NCI-H526 treated with DMSO at 0.1 percent for 48 hours (cell line): ENCODE measurements at places on chromosomes 12 and 14.

GRCh38 chr14:77086951-77087350 is 11.1 kb upstream of the CIPC start:
- DNase-seq, result no peak

- DNase-seq, result no peak
Observed at GRCh38 chr12:125330645-125331341, 265.6 kb downstream of the AACS start.

- DNase-seq, result no peak
Observed at GRCh38 chr14:94163796-94164195, 10.3 kb upstream of the PPP4R4 start.

DNA sequence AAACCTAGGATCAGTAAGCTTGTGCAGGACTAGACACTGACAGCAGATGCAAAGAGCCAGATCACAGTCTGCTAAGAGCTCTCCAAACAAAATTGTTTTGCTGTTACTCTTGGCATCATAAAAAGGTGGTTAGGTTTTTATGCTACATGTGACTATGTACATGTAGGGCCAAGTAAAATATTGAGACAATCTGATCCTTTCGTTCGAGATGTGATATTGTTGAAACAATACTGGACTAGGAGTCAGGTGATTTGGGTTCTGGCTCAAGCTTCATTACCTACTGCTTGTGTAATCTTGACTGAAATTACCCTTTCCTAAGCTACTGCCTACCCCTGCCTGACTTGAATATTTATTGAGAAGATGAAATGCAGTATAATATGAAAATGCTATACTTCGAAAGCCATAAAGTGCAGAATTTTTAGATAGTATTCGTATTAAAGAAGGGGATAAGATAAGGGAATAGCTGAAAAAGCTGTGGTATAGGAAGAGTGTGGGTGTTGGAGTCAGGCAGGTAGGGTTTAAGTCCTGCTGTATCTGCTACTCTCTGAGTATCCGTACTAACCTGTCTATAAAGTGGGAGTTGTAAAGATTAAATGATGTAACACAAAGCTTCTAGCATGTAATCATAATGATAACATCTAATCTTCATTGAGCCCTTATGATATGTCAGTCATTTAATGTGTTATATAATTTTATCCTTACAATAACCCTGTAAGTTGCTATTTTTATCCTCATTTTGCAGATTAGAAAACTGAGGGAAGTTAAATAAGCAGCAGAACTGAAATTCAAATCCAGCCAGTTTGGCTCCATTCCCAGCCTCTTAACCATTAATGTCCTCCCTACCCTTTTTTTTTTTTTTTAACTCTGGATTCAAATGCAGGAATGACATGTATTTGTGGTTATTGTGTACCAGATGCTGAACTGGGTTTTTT is 38.6 kb upstream of the ATF1 start:
- DNase-seq, result no peak

DNA sequence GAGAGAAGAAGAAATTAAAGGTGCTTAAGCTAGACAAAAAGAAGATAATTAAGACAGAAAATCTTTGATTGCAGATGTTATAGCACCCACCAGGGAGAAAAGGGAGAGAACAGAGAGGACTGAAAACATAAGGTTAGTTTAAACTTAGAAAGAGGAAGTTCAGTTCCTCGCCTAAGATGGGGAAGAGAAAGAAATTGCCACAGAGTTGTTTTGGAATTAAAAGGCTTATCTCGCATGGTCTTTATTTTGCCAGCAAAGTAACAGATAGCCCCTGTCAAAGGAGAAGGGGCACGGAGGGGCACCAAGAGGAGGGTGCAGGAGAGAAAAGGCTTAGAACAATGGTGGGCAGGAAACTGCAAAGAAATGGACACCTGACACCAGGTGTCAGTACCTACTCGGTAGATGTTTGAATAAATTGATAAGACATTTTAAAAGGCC is 17.8 kb upstream of the OXA1L start:
- no peak for DNase-seq

GRCh38 chr12:20155374-20155773 is 213.0 kb upstream of the PDE3A start:
- no peak for DNase-seq

- no peak for DNase-seq
Observed at GRCh38 chr12:47770086-47770726, 2.8 kb upstream of the SLC48A1 start.

- no peak for DNase-seq
Observed at GRCh38 chr12:47967461-47968321, 4.3 kb downstream of the TMEM106C start.

DNA sequence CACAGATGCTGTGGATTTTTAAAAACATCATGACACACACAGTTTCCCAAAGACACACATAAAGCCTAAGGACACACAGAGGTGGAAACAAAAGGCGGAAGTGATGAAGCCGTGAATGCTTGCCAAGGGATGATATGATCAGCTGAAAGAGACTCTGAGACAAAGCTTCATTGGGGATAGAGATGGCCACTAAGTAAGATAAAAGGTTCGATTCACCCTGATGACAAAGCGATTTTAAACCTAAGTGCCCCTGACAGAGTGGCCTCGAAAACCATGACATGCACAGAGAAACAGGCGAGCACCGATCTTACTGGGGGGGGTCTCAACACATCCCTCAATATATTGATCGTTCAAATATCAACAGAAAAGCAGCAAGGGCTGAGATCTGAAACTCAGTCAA is 20.3 kb upstream of the EIF5 start:
- no peak for DNase-seq

GRCh38 chr14:35368139-35368460 is 36.4 kb downstream of the NFKBIA start:
- no peak for DNase-seq

- DNase-seq, result no peak
Observed at GRCh38 chr12:116666305-116666673, 71.6 kb downstream of the SPRING1 start.

DNA sequence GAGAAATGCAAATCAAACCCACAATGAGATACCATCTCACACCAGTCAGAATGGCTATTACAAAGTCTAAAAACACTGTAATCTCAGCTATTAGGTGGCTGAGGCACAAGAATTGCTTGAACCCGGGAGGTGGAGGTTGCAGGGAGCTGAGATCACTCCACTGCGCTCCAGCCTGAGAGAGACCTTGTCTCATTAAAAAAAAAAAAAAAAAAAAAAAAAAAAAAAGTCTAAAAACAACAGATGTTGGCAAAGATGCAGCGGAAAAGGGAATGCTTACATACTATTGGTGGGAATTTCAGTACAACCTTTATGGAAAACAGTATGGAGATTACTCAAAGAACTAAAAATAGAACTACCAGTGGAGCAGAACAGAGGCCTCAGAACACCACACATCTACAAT is 19.0 kb upstream of the ATF7 start:
- DNase-seq, result peak; percentile 4

DNA sequence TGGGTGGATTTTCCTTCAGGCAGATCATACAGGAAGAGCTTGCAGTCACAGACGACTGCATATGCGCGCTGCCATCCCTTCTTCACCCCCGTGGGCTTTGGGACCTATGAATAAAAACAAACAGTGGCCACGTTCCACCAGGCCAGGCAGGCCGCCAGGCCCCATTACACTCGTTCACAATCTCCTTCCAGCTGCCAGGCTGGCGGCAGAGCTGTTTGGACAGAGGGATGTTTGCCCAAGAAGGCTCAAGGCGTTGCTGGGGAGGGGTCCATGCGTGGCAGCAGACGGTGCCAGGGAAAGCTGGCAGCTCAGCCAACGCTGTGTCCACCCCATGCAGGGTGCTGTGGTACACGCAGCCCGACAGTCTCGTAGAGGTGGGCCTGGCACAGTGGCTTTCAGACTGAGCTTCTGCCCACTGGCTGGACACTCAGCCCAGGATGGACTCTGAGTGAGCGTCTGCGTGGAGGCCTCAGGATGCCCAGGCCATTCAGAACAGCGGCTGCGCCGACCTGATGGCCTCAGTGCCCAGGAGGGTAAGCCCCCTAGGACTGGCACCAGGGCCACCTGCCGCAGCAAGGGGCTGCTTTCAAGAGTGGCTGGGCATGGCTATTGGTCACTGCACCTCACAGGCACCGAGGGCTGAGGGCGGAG is 27.5 kb downstream of the AMN start:
- DNase-seq, result no peak

- no peak for DNase-seq
Observed at GRCh38 chr14:97180304-97181200, 383.4 kb downstream of the VRK1 start.

GRCh38 chr14:35196571-35196970 is 74.2 kb downstream of the PRORP start:
- DNase-seq, result no peak

GRCh38 chr12:131687346-131688125 is 23.4 kb upstream of the SFSWAP start:
- DNase-seq, result no peak

GRCh38 chr14:104393199-104393897 is 186.2 kb upstream of the C14orf180 start:
- no peak for DNase-seq

DNA sequence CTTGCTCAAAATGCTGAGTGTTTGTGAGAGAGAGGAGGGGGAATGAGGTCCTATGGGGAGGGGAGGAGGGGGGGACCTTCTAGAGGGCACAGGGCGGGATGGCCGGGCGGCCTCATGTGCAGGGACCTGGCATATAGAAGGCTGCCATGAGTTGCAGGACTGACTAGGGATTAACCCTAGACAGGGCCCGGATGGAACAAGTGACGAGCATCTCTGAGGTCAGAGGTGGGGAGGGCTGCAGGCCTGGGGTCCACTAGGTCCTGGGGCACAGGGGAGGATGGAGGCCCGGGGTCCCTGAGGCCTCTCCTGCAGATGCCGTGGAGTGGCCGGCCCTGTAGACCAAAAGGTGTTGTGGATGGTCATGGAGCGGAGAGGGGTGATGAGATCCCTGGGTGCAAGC is 104.0 kb upstream of the EIF5 start:
- DNase-seq, result no peak

GRCh38 chr14:77124345-77125280 is 17.0 kb downstream of the ZDHHC22 start:
- DNase-seq, result peak; percentile 16

DNA sequence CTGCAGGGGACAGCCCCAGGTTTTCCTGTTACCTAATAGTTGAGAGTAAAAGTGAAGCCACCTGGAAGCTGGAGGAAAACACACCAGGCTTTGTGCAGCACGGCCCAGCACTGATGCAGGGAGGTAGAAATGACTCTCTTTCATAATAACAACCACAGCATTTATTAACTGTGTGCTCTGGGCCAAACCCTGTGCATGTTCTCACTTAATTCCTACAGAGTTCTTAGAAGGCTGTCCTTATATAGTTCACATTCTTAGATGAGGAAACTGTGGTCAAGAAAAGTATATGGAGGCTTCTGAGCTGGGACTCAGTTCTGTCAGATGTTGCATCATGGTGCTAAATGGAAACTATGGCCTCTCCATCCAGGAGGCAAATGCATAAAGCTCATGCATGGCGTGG is 100.0 kb downstream of the PAPOLA start:
- DNase-seq, result no peak

DNA sequence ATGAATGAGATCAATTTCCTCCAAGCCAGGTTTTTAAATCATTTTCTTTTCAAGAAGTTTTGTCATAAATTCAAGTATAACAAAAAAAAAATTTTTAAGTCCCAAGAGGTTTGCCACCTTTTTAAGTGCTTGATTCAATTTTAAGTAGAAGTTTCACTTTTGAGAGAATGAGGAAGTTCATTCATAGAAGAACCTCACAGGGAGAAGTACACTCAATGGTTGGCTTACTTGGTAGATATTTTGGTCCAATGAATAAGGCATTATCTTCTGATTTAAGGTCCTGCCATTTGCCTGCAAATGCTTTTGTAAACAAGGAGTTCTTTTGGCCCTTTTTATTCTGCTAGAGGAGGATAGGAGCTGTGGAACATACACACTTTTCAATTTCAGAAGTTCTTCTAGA is 96.7 kb upstream of the NOVA1 start:
- no peak for DNase-seq

DNA sequence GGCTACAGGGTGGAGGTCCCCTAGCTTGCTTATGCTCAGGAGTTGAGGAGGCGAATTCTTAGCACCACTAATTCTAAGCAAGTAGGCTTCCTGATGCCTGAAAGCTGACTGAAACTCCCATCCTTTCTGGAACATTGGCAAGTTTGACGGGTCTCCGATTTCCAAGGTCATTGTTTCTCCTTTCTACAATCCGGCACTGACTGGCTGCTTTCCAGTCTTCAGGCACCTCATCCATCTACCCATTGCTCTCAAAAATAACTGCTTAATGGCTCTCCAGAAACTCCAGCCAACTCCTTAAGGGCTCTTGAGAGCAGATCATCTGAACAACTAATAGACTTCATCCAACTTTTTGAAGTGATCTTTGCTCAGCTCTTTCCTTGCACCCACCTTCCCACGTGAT is 13.3 kb downstream of the REM2 start:
- no peak for DNase-seq

- no peak for DNase-seq
Observed at GRCh38 chr14:24978862-24979724, 70.9 kb downstream of the STXBP6 start.

DNA sequence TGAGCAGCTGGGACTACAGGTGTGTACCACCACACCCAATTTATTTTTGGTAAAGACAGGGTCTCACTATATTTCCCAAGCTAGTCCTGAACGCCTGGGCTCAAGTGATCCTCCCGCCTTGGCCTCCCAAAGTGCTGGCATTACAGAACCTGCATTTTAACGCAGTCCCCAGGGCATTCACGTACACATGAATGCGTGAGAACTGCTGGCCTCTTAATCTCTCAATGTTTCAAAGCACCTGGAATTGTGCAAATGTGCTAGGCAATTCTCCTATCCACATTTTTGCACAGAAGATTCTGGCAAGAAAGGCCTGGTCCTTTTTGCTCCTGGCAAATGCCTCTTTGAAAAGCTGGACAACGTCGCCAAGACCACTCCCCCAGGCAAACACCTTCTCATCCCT is 35.2 kb downstream of the TESC start:
- no peak for DNase-seq

DNA sequence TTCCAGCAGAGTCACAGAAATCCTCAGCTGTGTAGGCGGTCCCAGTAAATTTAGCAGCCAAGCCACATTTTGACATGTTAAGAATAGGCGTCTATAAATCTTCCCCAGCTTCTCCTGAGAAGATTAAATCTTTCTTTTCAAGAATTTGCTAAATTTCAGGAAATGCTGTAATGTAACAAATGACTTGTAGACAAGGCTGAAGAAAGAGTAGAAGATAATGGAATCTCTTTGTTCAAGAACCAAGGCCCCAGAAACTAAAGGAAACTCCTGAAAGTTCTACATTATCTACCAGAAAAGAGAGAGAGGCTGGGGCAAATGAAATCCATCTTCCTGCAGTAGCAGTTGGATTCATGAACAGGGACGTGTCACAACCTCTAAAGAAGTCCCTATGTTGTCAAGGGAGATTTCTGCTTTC is 760.3 kb downstream of the NOVA1 start:
- DNase-seq, result no peak

GRCh38 chr12:122834921-122835749 is at the start of gene HIP1R:
HIP1R (plus strand) TSS chr12:122835457; CDS start chr12:122835551, 94 bp downstream.
- DNase-seq, result peak; percentile 15

- DNase-seq, result no peak
Observed at GRCh38 chr12:79252358-79253075, 387.9 kb downstream of the SYT1 start.

GRCh38 chr14:22177870-22178269 is 411.2 kb downstream of the DAD1 start:
- DNase-seq, result no peak
